ENCODE measurements at places on chromosomes 1 and 21. TPM values are rescaled to one million over a fixed set of nuclear protein-coding genes. Genes with fewer than 3 reads are reported as not detected.

Gene MMP23B
- total RNA-seq, result 0.77 TPM

Gene RPF1
- total RNA-seq, result 70.2 TPM

DNA sequence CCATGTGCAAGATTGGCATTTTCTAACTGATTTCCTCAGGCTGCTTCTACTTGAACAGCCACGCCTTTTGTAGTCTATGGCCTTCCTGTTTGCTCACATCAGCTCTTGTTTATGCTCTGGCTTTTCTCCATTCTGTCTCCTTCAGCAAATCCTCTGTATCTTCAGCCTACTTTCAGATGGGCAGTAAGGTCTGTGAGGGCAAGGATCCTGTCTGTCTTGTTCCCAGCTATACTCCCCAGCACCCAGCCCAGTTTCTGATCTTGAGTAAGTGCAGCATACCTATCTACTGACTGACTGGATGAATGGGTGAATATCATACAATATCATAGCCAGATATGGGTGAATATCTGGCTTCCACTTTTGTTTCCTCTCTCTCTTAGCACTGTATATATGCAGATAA is 438.1 kb downstream of the LMO4 start:
- no peak for DNase-seq

- DNase-seq, result no peak
Measured at GRCh38 chr1:111290104-111290503, 547 bp upstream of the CHIA start.

- no peak for DNase-seq
Measured at GRCh38 chr1:109543988-109544735, 4.3 kb upstream of the GNAI3 start.

DNA sequence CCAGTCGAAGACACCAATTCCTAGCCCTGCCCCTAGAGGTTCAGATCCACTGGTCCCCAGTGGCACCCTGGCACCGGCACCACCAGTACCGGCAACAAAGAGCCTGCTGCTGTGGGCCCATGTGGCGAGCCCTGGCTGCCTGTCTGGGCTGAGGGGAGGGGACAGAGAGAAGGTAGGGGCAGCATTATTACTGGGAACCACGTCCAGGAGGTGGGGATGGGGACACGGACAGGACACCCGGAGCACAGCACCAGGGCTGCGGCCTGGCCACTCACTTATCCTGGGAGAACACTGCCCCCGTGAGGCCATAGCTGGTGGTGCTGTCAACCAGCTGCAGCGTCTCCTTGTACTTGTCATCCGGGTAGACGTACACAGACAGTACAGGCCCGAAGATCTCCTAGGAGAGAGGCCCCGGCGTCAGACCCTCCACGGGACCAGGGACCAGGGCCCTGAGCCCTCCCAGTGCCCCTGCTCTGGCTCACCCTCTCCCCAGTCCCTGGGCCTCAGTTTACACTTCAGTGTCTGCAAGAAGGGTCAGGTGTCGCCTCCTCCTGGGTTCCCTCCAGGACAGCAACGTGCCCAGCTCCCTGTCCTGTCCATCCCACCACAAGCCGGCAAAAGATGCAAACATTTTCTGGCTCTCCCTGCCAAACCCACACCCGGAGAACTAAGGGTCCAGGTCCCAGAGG is 15.8 kb upstream of the TAS1R2 start:
- peak; percentile 88 for DNase-seq

GRCh38 chr1:5304702-5305101 is 650.3 kb downstream of the AJAP1 start:
- DNase-seq, result no peak

- DNase-seq, result no peak
Measured at GRCh38 chr1:81915937-81916336, 115.2 kb downstream of the ADGRL2 start.

DNA sequence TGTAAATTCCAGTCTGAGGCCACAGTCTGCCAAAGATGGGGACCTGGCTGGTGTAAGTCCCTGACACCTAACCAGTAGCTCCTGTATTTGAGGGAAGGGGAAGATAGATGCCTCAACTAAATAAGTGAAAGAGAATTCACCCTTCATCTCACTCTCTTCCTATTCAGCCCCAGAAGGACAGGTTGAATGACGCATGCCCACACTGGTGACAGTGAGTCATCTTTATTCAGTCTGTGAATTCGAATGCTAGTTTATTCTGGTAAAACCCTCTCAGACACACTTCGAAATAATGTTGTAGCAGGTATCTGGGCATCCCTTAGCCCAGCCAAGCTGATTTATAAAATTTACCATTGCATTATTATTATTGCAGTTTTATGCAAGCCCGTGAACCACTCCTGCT is 617.0 kb upstream of the PRMT6 start:
- DNase-seq, result no peak

Measured in activated CD4-positive, alpha-beta T cell treated with anti-CD3 and anti-CD28 coated beads for 36 hours (primary cell).